ENCODE measurements at places on chromosomes 1 and 21. TPM values are rescaled to one million over a fixed set of nuclear protein-coding genes. Genes with fewer than 3 reads are reported as not detected.
A peak's percentile ranks its signal among the peaks of the same experiment; 100 is the strongest.

DNA sequence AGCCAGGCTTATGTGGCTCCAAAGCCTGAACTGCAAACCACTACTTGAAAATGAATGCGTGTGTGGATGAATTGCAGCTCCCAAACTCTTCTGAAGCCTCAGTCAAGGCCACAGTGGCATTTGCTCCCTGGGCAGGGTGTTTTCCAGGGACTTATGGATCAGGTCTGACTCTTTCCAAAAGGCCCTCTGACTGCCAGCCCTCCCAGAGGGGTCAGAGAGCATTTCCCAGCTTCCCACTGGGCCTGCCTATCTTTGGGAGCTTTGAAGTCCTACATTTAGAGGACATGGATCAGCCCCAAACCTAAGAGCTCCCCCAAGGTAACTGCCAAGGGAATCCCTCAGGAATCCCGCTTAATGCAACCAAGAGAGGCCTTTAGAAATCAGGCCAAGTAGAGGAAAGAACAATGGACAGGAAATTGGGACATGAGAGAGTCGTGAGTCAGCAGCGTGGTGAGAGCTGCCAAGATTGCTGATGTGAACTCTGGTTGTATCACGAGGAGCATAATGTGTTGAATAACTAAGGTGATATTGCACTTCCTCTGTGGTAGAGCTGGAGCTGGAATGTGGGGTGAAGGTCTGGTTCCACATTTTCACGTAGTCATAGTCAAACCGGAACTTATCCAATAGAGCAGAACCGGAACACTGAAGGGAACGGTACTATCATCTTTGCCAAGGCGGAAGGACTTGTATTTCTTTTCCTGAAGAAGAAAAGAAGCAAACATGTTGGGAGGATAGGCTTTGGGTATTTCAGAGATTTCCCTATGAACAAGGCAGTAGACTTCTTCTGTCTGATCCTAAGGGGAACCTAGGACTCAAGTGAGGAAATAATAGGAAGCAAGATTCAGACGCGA is 99.4 kb upstream of the JUN start:
- DNase-seq, result no peak

The LRRC53 gene
- total RNA-seq, result not detected

DNA sequence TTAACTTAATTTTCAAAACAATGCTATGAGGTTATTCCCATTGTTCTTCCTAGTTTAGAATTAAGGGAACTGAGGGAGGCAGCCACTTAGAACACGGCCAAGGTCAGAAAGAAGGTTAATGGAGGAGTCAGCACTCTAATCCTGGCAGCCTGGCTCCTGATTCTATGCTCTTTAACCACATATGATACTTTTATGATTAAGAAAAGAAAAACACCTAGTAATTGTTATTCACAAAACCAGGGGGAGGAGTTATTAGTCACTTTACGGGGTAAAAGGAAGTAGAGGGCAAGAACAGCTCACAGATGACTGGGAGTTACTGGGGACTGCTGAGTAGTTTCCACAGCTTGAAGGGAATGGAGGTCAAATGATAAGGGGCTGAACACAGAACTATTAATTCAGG is 38.6 kb downstream of the GADD45A start:
- DNase-seq, result no peak

GRCh38 chr1:80498673-80499072 is 1302.1 kb upstream of the ADGRL2 start:
- DNase-seq, result no peak

- no peak for DNase-seq
These were observed 3.7 kb downstream of the FASLG start for GRCh38 chr1:172662464-172663109.

The CIART gene
- total RNA-seq, result 15.6 TPM

- DNase-seq, result peak; percentile 31
These were observed 32.4 kb upstream of the MGST3 start for GRCh38 chr1:165598676-165599059.

DNA sequence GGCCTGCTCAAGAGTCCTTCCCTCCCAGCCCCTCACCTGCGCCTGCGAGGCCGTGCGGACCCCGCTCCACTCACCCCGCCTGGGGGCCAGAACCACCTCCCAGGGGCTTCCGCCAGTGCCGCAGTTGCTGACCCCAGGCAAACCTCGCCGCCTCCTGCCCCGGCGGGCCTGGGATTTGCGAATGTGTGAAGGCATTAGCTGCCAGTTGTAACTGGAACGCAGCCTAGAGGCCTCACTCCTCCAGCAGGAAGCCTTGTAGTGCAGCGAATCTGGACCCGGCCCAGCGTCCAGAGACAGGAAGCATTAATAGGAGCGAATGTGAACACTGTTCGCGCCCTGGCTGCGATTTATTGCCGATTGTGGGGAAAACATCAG is 140.9 kb upstream of the ARHGEF16 start:
- DNase-seq, result peak; percentile 46

DNA sequence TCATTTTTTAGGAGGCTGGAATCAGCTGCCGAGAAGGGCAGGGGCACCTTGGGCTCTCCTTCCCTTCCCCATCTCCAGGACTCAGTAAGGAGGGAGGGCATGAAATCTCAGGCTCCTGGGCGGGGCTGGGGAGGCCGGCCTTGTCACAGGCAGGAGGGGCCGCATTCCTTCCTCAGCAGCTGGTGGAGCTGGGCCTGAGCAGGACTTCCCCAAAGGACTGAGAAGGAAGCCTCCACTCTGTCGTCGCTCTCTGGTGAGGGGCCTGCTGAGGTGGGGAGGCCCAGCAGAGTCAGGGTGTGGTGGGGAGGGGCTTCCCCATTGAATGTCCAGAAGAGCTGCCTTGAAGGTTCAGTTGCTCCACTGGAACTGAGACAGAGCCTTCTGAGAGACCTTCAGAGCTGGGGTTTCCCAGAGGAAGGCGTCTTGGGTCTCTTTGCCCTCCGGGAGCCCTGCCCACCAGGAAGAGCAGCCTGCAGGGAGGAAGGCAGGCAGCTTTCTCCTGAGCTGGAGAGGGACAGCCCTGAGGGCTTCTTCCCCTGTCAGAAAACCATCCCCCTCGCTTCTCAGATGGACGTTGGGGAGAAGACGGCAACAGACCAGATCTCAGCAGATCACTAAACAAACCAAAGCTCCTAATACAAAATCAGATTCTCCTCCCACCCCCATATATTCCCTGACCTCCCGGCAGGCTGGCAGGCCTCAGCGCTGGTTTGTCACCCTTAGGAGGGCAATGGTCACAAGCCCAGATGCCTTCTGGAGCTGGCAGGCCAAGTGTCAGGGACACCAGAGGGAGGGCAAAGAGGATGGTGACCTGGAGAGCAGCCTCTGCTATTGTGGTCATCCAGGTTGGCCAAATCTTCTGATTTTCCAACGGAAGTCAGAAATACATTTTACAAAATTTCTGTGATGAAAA is 10.7 kb downstream of the KCNA10 start:
- DNase-seq, result peak; percentile 82

DNA sequence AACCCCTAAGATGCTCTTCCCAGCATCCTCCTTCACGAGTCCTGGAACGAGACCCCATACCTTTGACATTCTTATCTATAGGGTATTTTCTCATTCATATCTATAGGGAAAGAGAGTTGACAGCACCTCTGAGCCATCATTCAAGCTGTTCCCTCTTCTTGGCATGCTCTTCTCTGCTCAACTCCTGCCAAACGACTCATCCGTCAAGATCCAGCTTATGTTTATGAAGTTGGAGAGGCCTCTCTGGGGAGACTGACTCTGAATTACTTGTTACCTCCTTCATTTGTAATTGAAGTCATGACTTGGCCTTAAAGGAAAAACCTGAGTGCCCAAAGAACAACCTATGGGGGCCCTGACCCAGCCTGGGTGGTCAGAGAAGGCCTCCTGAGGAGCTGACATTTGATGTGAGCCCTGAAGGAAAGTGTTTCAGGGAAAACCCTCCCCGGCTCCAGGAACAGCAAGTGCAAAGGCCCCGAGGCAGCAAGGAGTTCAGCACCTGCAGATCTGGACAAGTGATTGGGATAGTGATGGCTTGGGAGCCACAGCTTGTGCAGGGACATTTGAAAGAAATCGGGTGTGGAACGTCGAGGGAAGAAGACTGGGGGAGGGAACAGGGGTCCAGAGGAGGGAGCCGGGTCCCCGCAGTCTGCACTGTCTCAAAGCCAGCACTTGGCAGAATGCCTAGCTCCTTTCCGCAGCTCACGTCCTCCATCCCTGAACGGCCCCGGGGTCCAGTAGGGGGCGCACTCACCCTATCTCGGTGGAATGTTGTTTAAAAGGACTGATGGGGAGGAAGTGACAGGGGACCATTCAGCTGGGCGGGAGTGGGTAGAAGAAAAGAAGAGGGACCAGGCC is 14.0 kb upstream of the CDA start:
- DNase-seq, result peak; percentile 92

The LRRC8C gene
- 1.8 TPM for total RNA-seq

The CFHR3 gene
- 1.4 TPM for total RNA-seq

- DNase-seq, result peak; percentile 67
These were observed 18.0 kb upstream of the PTP4A2 start for GRCh38 chr1:31955917-31956736.

- DNase-seq, result no peak
These were observed 21.2 kb downstream of the ATF6 start for GRCh38 chr1:161787355-161787754.

DNA sequence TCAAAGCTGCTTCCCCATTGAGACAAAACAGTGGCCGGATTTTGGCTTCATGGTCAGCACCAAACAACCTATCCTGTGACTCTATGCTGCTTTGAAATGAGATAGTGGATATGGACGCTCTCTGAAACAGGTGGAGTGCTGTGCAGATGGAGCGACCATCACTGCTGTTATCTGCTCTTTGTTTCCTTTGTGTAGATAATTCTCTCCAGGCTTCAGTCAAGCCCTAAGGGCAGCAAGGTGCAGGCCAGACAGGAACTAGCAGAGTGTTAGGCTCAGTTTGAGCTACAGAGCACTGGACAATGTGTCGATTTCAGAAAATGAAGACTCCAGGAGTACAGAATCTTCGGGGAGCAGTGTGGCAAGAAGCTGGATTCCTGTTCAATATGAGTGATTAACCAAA is 4.8 kb upstream of the IRF6 start:
- DNase-seq, result no peak

DNA sequence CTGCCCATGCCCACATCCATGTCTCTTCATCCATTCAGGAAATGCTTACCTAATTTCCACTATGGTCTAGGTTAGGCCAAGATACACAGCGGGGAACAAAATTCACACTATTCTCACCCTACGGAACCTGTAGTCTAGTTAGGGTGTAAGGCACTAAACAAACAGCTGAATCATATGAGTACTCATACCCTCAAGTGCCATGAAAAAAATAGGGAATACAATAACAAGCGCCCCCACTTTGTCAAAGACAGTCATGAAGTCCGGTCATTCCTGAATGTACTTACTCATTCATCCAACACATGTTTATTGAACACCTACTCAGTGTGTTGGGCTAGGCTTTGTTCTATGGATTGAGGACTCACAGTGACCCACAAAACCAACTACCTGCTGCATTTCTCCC is 6.2 kb upstream of the FYB2 start:
- DNase-seq, result no peak

The ZFP69B gene
- 16.2 TPM for total RNA-seq

DNA sequence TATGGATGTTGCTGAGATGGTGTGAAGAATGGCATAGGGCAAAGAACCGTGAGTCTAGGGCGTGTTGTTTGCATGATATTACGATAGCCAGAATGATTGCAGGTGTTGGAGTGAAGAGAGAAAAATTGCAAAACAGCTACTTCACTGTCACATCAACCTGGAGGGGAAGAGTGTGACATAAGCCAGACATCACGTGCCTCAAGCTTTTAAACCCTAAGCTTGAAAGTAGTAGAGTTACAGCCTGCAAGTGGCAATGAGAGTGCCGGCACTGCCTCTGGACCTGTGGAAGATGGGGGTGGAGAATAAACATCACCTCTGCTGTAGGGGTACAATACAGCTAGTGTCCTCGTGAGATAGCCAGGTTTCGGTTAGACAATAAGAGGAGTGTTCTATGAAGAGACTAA is 11.1 kb downstream of the EEIG2 start:
- DNase-seq, result no peak

- no peak for DNase-seq
These were observed 63.6 kb downstream of the GADD45A start for GRCh38 chr1:67748630-67749029.

DNA sequence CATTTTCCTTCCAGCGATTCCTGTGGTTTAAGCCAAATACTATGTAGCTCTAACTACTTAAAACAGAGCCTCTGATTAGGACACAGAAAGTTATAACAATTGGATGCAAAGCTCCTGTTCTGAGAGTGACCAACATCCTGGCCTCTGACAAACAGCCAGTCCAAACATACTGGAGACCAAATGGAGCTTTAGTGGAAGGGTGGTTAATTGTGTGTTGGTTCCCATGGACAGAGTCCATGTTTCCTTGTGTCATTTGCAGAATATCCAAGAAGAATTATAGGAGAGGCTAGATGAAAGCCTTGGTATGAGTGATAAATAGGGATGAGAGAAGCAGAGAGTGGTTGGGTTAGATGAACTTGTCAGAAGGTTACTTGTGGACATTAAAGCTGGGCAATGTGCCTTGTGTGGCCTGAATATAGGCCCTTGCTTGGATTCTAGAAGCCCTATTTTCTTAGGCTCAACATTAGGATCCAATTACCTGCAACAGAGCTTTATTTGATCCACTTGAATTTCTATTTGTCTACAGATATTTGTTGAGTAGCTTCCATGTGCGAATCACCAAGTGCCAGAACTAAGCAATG is 180.5 kb upstream of the GORAB start:
- DNase-seq, result no peak

The BEST4 gene
- total RNA-seq, result 1.3 TPM

The IL12RB2 gene
- 0.77 TPM for total RNA-seq

- no peak for DNase-seq
These were observed 137.0 kb upstream of the AJAP1 start for GRCh38 chr1:4517186-4517954.

The LEMD1 gene
- total RNA-seq, result 11.9 TPM

DNA sequence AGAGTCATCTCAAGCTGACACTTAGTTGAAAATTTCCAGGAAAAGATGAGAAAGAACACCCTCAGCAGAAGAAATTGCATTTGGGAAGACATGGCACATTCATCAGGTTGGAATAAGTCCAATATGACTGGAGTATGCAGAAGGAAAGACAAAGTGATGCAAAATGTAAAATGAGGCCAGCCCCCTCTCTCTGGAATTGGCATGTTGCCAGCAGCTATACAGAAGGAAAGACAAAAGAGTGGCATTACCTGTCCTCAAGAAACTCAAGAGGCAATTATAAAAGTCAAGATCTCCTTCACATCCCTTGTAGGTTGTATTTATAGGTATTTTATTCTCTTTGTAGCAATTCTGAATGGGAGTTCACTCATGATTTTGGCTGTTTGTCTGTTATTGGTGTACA is 426.3 kb downstream of the AGBL4 start:
- no peak for DNase-seq

The CYP4A11 gene
- not detected for total RNA-seq
